ENCODE measurements at places on chromosomes 3 and 15. TPM values are rescaled to one million over a fixed set of nuclear protein-coding genes. Genes with fewer than 3 reads are reported as not detected.
A peak's percentile ranks its signal among the peaks of the same experiment; 100 is the strongest.

- no peak overlapping the region for H3K27ac ChIP-seq
- no peaks in the 10 kb centered on the region for H3K27me3 ChIP-seq
- DNase-seq, result no peak
- H3K36me3 ChIP-seq, result no peaks in the 10 kb centered on the region
These were observed 214.3 kb upstream of the PDZRN3 start for GRCh38 chr3:73839032-73839431.

DNA sequence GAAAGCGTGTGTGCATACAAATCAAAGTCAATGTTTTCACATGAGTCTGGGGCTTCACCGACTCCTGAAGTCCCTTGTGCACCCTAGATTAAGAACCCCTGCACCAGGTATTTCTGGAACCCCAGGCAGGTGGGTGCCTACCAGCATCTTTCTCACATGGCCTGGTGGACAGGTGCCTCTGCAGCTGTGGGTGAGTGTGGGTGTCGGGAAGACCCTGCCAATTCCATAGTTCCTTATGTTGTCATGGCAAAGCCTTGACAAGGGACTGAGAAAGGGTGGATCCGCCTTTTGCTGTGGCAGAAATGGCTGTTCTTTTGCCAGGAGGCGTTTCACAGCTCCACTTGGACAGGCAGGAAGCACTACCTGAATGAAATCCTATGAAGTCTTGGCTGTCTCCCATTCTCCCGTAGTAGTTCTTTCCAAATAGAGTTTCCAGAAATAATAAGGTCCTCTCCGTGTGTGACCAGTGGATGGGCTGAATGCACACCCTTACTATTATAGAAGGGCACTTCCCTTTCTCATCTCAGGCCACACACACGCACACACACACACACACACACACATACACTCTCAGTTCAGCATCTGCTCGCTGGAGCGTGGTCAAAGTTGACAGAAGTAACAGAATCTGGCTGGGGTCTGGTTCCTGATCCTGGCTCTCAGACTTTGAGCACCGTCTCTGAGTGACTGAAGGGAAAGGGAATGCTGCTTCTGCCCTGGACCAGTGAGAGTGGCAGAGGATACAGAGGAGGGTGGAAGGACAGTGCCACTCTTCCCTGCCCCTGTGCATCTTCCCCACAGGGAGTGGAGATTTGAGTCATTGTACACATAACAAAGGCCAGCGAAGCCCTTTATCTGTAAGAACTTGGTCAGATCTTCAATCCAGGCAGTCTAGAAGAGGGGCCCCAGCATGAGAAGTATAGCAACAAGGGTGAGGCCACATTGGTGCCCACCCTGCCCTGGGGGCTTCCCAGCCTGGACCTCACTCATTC, 38.7 kb downstream of the PDIA5 start:
- H3K27me3 ChIP-seq, result no peaks in the 10 kb centered on the region
- no peaks in the 10 kb centered on the region for H3K36me3 ChIP-seq
- H3K27ac ChIP-seq, result peak overlapping the region; percentile 62
- no peak overlapping the region for H3K4me3 ChIP-seq
- H3K4me1 ChIP-seq, result peaks cover 20% of the 10 kb centered on the region

DNA sequence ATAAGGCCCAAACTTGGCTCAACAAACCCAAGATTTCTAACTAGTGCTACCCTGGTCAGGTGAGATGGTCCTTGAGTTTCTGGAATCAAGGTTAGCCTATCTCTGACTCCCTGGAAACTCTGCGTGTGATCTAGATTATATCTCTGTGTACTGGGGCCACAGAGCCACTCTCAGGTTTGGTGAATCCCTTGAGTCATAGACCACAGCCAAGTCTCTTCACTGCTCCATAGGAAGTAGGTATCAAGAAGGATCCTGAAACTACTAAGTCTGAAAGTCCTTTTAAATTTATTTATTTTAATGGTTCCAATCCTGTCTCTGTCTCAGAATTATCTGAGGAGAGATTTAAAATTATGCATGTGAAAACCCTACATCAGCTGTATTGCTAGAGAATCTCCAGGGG, 99.1 kb downstream of the TUSC7 start:
- H3K27me3 ChIP-seq, result no peaks in the 10 kb centered on the region
- no peak overlapping the region for H3K27ac ChIP-seq
- DNase-seq, result no peak
- no peaks in the 10 kb centered on the region for H3K4me1 ChIP-seq

GRCh38 chr3:129616713-129617112, 10.2 kb upstream of the PLXND1 start:
- peak; percentile 62 for DNase-seq
- H3K36me3 ChIP-seq, result no peaks in the 10 kb centered on the region
- H3K4me3 ChIP-seq, result no peak overlapping the region
- peaks cover 5% of the 10 kb centered on the region for H3K4me1 ChIP-seq
- H3K27ac ChIP-seq, result no peak overlapping the region

- DNase-seq, result no peak
- no peaks in the 10 kb centered on the region for H3K27me3 ChIP-seq
- no peak overlapping the region for H3K4me3 ChIP-seq
- peaks cover 6% of the 10 kb centered on the region for H3K4me1 ChIP-seq
These were observed 98.9 kb upstream of the PFN2 start for GRCh38 chr3:150069633-150070032.

- no peak for DNase-seq
- H3K27ac ChIP-seq, result no peak overlapping the region
- H3K4me1 ChIP-seq, result peaks cover 22% of the 10 kb centered on the region
- no peaks in the 10 kb centered on the region for H3K27me3 ChIP-seq
These were observed 152.6 kb upstream of the TPM1 start for GRCh38 chr15:62889734-62890505.

- DNase-seq, result no peak
- no peaks in the 10 kb centered on the region for H3K27me3 ChIP-seq
- no peak overlapping the region for H3K4me3 ChIP-seq
- no peaks in the 10 kb centered on the region for H3K36me3 ChIP-seq
- no peaks in the 10 kb centered on the region for H3K4me1 ChIP-seq
- H3K27ac ChIP-seq, result no peak overlapping the region
These were observed 47.1 kb downstream of the DAPK2 start for GRCh38 chr15:63999177-63999576.

DNA sequence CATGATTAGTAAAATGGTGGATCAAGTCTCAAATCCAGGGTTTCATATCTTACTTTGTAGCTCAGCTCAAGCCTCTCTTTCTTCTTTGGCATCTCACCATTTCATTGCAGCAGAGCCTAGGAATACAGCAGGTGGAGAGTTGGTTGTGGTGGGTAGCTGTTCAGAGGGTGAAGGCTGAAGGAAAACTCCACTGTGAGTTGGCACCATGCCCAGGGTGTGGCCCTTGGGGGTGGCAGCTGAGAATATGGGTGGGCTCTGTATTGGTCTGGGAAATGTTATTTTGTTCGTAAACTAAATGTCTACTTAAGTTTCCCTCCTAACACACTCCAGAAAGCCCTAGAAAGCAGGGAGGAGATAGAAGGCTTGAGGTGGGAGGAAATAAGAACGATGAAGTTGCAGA, 1.7 kb upstream of the MAP1A start:
- H3K4me1 ChIP-seq, result peaks cover 22% of the 10 kb centered on the region
- H3K4me3 ChIP-seq, result no peak overlapping the region
- DNase-seq, result no peak
- H3K36me3 ChIP-seq, result peaks cover 3% of the 10 kb centered on the region

- H3K27ac ChIP-seq, result no peak overlapping the region
- H3K4me3 ChIP-seq, result no peak overlapping the region
- H3K4me1 ChIP-seq, result no peaks in the 10 kb centered on the region
These were observed 1030.9 kb downstream of the NAALADL2 start for GRCh38 chr3:175890066-175890465.

DNA sequence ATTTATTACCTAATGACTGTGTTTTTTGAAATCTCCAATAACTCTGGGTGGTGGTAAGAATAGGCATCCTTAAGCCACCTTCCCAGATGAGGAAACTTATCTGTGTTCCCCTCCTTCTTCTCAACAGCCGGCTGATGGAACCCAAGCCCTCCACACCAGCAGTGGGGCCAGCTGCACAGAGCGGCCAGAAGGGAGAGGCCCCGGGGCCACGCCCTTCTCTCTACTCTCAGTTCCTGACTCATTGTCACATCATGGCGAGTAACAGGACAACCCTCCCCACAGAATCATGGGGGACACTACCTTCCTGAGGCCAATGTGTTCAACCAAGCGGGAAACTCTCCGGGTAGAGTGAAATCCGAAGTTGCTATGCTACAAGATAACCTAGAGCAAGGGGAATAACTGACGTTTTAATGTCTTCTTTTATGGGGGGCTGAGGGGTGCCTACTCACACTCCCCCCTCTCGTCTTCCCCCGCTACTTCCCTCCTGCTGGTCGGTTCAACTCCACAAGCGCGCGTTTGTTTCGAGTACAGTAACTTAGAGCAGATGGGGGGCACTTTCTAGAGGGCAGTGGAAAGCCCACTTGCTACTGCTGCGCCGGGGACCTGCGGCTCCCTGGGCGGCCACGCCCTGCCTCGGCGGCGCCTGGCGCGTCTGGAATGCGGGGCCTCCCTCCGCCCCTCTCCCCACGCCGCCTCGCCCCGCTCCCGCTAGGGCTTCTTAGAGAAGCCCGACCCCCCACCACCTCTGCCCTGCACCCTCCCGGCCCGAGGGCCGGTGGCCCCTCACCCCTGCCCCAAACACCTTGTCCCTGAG, 621 bp downstream of the ANXA2 start:
- no peaks in the 10 kb centered on the region for H3K27me3 ChIP-seq
- DNase-seq, result peak; percentile 78
- H3K27ac ChIP-seq, result peak overlapping the region; percentile 75
- H3K4me1 ChIP-seq, result peaks cover 11% of the 10 kb centered on the region
- no peaks in the 10 kb centered on the region for H3K36me3 ChIP-seq

- no peaks in the 10 kb centered on the region for H3K36me3 ChIP-seq
- H3K4me1 ChIP-seq, result no peaks in the 10 kb centered on the region
- H3K27ac ChIP-seq, result no peak overlapping the region
- no peaks in the 10 kb centered on the region for H3K27me3 ChIP-seq
- DNase-seq, result no peak
- no peak overlapping the region for H3K4me3 ChIP-seq
These were observed 89.3 kb downstream of the CCNL1 start for GRCh38 chr3:157070678-157070999.

DNA sequence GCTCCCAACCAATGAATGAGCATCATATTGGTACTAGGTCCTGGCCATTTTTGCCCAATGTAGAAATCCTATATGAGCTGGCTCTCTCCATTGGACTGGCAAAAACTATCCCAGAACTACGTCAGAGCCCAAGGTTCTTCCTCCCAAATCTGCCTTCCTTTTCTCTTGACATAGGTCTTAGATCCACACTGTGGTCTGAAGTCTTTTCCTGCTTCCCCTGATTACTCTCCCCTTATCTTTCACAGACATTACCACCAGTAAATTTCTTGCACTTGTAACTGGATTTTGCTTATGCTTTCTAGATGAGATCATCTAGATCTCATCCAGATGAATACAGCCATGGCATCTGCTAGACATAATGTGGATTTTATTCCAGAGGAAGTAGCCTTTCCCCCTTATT, 141.2 kb upstream of the GADL1 start:
- no peak overlapping the region for H3K4me3 ChIP-seq
- H3K36me3 ChIP-seq, result no peaks in the 10 kb centered on the region
- H3K4me1 ChIP-seq, result no peaks in the 10 kb centered on the region
- H3K27ac ChIP-seq, result no peak overlapping the region
- no peaks in the 10 kb centered on the region for H3K27me3 ChIP-seq

DNA sequence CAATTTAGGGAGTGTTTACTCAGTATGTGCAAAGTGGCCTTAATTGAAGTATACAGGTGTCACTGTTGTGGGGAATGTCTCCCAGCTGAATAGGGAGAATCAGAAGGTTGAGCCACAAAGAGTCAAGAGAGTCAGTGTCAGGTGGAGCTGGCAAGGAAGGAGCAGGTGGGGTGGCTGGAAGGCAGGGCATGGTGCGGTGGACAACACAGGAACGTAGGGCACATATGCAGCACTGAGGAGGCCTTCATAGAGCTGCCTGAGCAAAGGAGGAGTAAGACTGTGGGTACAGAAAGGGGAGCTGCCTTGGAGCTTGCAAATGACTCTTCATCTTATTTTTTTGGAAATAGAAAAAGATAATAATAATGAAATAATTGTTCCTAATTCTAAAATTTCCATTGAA, 20.0 kb downstream of the ARHGEF3 start:
- H3K36me3 ChIP-seq, result no peaks in the 10 kb centered on the region
- no peak overlapping the region for H3K4me3 ChIP-seq
- H3K4me1 ChIP-seq, result no peaks in the 10 kb centered on the region

CDHR4 gene
- not detected for total RNA-seq

MGLL gene
- 1.0 TPM for total RNA-seq

GNAT1 gene
- total RNA-seq, result not detected

HGD gene
- 0.39 TPM for total RNA-seq

KLF15 gene
- total RNA-seq, result 9.5 TPM

CCR3 gene
- not detected for total RNA-seq
